Foreskin fibroblast (primary cell): ENCODE measurements at places on chromosomes 1 and 21.

GRCh38 chr1:42941640-42942330, 16.9 kb downstream of the SLC2A1 start:
- DNase-seq = peak; percentile 93

GRCh38 chr1:203138066-203138465, 10.5 kb downstream of the ADORA1 start:
- no peak for DNase-seq

GRCh38 chr1:94239051-94239450, 1.7 kb upstream of the ARHGAP29 start:
- DNase-seq = no peak

DNA sequence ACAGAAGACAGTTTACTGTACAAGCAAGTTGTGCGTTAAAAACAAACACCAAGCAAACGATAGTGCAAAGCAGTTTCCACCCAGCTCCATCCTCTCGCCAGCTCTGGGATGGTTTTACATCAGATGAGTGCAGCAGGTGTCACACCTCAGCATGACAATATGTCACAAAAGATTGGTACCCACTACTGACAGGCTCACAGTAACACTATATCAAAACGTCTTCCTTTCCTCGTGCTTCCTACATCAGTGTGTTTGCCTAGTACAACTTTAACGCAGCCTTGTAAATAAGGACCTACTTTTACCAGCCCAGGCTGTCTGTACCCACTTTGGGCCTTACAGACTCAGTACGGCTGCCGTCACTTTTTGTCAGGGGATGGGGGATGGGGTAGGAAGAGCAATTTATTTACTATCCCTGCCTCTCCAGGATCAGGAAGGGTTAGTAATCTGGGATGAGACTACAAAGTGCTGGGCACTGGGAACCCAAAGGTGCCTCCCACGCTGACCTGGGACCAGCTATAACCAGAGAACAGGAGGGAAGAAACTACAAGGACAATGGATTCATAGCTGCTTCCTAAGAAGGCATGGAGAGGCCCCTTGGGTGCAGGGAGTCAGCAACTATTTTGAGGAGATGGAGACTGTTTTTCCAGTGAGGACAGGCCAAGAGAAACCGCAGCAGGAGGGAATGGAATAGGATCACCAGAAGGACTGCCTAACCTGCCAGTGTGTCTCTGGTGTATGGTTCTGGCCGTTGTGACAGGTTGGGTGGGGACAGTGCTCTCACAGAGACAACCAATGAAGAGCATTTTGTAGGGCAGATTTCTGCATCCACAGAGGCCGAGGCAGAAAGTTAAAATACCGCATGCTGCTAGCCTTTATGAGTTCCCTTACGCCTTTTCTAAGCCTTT, 30.2 kb downstream of the RUNX3 start:
- no peak for DNase-seq

DNA sequence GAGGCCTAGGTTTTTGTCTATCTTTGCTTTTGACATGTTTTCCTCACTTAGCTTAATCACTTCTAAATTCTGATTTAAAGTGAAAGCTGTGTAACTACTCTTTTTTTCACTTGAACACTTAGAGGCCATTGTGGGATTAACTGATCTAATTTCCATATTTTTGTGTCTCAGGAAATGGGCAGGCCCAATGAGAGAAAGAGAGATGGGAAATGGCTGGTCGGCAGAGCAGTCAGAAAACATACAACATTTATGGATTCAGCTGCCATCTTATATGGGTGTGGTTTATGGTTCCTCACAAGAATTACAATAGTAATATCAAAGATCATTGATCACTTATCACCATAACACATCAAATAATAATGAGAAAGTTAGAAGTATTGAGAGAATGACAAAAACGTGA, 320.8 kb downstream of the PTPRC start:
- no peak for DNase-seq

DNA sequence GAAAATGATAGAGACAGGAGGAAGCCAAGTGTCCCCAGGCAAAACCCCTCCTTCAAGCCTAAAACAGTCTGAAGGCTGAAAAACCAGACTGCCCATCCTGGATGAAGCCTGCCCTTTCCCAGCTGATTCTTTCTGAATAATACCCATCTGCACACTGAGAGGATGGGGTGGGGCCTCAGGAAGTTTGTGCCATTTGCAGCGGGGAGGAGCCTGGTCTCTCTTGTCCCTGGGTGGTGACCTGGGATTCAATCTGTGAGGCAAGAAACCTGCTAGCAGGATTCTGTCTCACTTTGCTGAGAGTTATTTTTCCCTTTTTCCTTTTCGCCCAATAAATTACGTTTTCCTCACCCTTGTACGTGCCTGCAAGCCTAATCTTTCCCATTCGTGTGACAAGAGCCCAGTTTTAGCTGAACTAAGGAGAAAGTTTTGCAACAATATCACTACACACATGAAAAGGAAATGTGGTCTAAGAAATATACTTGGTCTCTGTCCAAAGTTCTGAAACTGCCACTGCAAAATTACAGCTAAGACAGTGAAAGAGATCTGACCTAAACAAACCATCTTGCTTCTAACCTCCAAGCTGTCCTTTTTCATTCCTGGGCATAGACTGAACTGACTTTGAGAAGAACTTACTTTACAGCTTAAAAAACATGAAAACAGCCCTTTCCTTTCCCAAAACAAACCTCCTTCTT, 105.0 kb downstream of the COP1 start:
- no peak for DNase-seq

DNA sequence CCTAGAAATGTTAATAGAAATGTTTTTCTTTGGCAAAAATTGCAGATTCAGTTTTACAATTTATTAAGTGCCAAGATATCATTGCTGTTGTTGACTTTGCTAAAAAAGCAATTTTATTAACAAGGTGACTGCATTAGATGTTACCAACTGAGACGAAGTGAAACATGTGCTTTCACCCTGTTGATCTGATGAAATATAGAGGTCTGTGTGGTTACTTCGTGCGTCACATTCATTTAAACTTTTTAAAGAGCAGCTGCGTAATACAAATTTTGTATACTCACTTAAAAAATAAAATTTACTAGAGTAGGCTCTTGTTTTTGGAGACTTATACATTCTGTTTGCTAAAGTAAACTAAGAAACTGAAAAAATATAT, 465.7 kb downstream of the USP25 start:
- DNase-seq = peak; percentile 79

DNA sequence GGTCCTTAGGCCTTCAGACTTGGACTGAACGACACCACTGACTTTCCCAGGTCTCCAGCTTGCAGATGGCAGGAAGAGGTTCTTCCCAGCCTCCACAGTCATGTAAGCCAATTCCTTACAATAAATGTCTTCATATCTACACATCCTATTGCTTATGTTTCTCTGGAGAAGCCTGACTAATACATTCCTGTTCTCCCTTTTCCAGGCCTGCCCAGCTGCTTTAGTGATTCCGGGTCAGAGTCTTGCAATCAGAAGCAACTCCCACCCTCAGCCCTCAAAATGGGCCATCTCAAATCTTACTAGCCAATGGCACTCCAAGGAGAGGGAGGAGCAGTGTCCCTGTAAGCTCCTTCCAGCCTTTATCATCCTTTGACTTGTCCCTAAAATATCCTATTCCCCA, 16.4 kb upstream of the CPT2 start:
- peak; percentile 77 for DNase-seq

GRCh38 chr1:214397497-214397896, 116.5 kb downstream of the SMYD2 start:
- no peak for DNase-seq

DNA sequence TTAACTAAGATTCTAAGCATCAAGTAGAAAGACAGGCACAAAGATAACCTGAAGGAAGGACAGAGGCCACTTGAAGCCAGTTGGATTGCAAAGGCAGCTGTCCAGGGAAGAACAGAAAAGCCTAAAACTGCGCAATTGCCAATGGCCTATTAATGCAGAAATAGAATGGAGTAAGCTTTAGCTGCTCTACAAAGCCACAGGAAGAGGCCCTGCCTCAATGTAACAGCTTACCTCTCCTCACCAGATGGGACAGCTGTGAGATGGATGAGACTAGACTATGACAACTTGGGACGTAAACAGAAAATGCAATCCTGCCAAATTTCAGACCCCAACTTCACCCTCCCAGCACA, 176.5 kb downstream of the EIF4G3 start:
- no peak for DNase-seq

GRCh38 chr1:37167479-37167878, 133.2 kb upstream of the GRIK3 start:
- DNase-seq = no peak
